CD8-positive, alpha-beta memory T cell (primary cell): ENCODE measurements at places on chromosomes 7 and 10.

DNA sequence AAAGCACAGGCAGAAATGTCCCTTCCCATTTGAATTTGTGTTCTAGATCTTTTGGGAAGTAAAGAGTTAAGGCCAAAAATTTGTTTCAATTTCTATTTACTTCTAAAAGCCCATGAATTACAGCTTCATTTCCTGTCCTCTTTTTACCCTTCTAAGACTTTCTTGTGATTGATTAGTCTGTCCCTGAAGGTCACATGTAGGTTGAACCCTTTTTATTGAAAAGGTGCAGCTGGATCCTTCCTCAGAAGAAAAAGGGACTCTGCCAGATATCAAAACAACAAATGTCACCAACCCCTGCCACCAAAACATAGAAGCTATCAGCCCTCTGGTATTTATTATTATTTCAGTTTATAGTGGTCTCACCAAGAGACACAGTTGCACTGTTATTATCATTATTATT is 424.9 kb upstream of the DPP6 start:
- no peak for DNase-seq

DNA sequence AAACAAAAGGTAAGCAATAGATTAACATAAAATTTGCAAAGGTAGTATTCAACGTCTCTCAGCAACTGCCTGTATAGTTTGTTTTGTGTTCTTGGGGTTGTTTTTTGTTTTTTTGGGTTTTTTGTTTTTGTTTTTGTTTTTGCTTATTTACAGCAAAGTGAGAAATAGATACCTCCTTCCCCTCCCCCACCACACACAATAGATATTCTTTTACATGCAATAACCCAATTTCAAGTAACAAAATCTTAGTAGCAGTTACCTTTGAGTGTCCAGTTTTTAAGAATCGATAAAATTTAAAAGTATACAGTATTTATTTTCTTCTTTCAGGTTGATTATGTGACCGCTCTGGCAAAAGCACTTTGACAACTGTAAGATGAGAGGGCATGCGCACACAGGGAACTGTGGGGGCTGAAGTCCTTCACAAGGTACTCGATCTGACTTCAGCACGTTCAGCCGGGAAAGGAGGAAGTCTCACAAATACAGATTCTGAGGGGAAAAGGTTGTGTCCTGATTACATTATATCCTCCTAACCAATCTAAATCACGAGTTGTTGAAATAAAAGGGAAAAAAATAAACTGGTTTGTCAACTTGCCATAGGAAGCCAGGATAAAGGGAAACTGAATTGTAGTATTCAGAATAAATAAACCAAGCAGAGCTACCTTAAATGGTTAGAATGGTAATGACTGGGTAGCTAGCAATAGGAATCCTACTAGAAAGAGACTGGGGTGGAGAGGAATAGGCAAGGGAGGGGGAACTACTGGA is 47.8 kb downstream of the CPEB3 start:
- peak; percentile 31 for DNase-seq

- DNase-seq = peak; percentile 61
Measured at GRCh38 chr7:98168181-98168903, 42.9 kb upstream of the BHLHA15 start.

DNA sequence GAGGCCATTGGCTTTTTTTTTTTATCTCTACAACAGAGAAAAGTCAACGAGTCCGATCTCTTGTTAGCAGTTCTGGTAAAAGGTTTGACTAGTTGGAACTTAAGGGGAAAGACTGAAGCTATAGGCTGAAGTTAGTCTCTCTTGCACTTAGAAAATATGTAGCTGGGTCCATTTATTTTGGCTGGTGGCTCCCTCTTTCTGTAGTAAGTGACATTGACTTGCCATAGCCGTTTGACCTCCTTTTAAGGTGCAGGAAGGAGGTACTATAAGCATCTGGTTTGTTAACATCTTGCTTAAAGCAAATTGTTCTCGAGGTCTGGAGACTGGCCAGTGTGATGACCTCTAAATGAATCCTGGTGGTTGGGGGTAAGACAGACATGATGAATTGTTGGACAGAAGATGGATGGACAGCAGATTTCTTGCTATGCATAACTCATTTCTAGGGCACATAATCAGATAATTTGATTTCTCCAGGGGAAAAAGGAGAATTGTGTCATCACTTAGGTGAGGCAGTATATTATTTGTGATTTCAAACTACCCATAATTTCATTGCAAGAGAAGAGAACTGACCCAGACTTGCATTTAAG is 356.3 kb upstream of the GALNT17 start:
- DNase-seq = no peak

DNA sequence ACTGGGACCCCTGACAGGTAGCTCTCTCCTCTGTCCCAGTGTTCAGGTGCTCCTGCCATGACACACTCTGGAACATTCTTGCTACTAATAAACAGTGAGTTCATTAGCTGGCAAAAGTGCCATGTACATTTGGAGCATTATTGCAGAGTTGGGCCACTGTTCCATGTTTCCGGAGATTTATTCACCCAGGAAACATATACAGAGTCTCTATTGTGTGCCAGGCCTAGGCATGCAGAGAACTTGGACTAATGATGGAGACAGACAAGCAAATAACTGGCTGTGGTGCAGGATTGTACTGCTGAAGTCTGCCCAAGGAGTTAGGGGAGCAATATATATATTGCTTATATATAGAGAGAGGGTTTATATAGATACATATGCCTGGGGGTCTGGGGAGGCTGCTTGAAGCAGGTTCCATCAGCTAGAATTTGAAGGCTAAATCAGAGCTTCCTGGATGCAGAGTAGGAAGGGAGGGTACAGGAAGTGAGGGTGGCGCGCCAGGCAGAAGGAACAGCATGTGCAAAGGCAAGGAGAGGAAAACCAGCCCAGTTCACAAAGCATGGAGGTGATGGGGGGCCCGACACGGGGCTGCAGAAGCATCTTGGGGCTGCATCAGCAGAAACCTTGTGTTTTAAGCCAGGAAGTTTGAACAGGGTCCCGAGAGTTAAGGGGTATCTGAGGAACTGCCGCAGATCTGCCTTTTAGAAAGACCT is 22.7 kb upstream of the EEPD1 start:
- DNase-seq = no peak
